HEK293T (cell line): ENCODE measurements at places on chromosomes 3 and 15.

DNA sequence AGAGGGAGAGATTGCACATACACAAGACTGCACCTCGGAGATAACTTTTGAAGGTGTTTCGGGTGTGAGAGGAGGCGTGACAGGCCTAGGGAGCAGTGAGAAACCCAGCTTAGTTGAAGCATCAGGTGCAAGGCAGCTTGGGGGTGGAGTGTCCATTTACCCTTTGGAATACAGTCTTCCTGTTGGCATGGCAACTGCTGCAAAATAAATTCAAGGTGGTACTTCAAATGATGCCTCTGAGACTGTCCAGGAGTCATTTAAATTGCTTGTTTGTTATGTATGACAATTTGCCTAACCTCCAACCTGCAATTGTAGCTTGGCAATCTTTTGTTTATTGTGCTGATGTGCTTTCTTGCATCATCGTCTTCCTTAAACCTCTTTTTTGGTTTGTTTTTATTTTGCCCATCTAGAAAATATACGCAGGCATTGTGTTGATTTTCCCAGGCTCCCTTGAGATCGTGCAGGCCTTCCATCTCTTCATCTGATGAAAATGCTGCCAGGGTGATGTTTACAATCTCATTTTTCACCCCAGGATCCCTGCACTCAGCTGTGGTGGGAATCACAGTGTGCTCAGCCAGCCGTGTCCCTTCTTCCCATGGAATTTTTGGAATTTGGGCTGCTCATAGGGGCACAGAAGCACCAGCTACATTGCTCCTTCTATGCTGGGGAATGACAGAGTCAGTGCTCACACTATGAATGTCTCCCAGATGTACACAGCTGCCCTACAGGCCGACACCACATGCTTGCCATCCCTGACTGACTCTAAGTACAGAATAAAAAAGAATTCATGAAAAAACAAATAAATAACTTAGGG, 583.1 kb upstream of the CFAP20DC start:
- DNase-seq, result no peak

GRCh38 chr3:156371701-156372100, 183.2 kb downstream of the SSR3 start:
- no peak for DNase-seq

DNA sequence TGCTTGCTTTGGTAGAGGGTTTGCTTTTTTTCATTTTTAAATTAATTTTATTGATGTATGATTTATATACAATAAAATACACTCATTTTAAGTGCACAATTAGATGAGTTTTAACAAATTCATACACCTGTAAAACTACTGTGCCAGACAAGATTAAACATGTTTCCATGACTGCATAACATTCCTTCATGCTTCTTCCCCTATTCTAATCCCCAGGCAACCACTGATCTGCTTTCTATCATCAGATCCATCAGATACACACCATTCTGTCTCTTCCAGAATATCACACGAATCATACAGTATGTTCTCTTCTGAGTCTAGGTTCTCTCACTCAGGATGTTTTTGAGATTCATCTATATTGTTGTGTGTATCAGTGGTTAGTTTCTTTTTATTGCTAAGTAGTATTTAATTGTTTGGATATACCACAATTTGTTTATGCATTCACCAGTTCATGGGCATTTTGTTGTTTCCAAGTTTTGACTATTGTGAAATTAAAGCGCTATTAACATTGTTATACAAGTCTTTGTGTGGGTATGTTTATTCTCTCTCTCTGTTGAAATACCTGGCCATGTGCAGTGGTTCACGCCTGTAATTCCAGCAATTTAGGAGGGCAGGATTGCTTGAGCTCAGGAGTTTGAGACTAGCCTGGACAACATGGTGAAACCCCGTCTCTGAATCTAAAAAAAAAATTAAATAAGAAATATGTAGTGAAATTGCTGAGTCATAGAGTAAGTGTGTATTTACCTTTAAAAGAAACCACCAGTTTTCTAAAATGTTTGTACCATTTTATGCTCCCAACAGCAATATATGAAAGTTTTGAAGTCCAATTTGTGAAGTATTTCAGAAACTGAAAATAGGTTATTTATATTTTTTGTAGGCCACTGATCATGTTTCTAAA, 7.0 kb upstream of the TFG start:
- DNase-seq, result no peak

DNA sequence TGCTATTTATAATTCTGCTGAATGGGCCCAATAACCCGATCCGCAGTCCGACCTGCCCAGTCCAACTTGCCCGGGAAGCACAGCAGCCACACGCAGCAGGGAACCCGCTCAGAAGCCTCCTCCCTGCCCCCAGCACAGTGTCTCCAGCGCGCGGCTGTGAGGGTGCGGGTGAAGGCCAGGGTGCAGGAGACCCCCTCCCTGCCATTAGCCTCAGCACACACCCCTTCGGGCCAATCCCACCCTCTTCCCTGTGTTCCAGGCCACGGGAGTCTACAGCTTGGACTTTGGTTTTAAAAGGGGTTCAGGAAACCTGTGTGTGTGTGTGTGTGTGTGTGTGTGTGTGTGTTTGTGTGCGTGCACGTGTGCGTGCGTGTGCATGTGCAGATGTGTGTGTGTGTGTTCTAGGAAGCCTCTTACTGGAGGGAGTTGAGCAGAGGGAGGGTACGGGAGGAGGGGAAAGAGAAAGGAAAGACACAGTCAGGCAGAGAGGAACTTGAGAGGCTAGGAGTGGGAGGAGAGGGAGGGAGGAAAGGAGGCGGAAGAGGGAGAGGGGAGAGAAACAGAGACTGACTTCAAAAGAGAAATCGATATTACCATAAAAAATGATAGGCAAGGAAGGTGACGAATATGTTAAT, 34.2 kb downstream of the ATP2B2 start:
- no peak for DNase-seq

DNA sequence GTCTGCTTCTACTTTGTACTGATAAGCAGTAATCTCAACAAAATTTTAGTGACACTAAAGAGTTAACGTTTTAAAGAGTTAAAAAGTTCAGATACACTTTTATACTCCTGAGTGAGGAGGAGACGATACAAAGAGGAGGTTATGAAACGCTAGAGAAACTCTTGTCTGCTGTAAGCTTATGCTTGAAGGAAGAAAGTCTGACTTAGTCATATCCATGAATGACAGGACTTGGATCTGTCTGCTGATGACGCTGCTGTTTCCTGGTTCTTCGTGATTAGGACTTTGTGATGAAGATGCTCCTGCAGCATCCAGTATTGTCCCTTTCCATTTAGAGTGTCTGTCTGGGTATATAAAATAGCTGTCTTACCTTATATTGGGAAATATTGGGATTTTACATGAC, 15.8 kb downstream of the TCF12 start:
- no peak for DNase-seq

DNA sequence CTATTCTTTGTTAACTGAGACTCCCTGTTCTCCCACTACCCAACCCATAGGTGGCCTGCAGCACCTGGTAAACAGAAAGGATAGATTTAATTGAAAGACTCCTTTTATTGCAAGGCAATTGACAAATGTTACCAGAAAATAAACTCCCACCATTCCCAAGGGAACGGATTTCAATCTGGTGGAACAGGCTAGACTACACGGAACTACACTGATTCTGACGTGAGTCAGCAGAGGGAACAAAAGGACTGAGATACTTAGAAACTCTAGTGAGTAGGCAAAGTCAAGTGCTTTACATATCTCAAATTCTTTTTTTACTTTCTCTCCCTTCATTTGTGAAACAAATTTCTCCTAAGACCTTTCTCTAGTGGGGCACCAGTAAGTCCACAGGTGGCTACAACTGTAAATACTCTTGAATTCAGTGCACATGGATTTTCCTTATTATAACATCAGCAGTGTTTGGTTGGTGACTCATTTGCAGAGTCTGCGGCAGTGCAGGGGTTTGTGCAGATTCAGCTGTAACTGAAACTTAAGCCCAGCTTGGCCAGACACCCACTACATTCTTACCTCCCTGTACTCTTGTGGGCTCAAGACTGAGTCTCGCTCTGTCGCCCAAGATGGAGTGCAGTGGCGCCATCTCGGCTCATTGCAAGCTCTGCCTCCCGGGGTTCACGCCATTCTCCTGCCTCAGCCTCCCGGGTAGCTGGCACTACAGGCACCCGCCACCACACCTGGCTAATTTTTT, 34.3 kb upstream of the PLSCR2 start:
- no peak for DNase-seq

DNA sequence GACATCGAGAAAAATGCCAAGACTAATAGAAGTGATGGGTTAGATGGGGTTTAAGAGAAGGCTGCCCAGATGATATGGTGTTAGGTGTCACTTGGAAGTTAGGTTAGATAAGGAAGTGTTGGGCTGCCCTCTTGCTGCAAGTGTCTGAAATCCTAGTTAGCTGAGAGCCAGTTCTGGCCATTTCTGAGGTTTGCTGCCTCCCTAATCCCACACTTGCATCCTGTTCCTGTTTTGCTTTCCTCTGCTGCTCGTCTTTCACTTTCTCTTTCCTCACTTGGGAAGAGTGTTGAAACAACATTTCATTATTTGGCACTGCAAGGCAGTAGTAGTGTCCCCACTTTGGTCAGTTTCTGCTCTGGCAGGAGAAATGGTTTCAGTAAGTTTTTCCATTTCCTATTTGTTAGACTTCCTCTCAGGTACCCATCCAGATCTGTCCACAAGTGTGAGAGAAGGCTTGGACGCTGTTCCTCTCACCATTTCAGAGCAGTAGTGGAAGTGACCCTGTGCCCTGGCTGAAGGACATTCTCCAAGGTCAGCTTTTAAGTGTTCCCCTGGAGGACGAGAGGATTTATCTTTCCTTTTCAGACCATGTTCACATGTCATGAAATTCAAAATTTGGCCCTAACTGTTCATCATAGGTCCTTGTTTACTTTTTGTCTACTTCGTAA, 93.3 kb downstream of the ADAMTSL3 start:
- DNase-seq, result no peak

DNA sequence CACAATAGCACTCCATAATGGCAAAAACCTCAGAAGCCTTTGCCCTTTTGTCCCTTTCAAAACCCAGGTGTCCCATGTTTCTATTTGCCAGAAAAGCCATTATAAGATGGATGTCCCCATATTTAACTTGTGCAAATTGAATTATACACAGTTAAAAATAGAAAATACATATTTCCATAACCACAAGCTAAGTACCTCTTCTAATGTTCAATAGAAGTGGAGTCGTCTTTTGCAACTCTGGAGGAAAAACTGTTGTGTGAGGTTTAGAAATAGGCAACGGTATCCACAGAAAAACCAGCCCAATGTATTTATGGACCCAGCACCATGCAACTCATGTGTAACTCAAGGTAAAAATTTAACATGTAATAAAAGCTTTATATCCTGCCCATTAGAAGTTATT, 83.6 kb upstream of the STRIT1 start:
- no peak for DNase-seq

DNA sequence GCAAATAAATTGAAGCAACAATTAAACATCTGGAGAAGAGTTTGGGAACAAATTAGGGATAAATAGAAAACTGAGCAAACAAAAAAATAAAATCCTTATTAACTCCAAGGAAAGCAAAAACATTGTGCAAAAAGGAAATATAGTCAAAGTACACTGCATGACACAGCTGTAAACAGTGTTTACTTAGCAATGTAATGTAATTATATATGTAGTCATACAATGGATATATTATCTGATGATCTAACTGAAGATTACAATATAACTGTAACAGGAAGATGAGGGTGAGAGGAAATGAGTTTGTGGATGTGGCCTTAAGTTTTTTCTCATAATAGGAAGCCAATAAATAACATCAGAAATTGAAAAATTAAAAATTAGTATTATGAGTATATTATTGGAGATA, 42.5 kb downstream of the SCN10A start:
- no peak for DNase-seq

DNA sequence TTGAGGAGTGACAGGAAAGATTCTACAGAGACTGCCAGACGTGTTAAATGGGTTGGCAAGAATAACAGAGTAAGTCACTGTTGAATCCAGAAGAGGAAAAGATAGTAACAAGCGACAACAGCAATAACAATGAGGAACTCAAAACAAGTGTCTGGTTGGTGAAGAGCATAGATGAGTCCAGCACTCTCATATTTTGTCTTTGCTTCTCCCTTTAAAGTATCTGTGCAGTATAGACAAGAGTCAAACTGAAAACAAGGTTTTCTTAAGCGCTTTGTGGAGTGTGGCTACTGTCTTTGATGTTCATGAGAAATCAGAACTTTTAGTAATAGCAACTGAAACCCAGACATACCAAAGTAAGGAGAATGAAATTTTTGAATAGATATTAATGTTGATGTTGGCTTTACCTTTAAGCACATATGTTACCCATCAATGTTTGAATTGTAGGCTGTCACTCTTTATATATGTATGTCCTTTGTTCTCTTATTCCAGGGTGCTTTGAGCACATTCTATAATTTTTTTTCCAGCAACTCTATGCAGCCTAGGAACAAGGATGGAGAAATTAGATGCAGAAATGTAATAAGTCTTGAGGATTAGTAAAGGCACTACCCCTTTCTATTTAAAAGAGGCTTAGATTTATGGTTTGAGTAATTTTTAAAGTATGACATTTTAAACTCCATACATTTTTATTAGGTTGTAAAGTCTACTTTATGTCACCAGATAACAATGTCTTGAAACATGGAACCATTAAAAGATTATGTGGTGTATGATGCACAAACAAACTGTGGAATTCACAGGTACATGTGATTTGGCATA, 185.5 kb downstream of the NFKBIZ start:
- no peak for DNase-seq

DNA sequence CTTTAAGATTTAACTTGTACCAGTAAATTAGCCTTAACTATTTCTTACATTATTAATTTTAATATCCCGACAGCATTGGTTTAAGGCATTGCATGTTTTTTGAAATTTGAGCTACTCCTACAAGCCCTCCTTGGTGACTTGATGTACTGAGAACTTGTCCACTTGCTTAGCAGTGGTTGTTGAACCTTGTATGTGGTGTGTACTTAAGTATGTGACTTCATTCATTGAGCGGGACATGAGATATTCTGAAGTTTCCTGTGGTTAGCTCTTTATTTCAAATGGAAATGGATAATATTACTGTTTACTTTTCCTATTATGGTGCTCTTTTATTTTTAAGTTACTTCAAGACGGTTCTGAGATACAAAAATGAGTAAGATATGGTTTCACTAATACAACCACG, 3.6 kb upstream of the COL6A5 start:
- DNase-seq, result no peak

DNA sequence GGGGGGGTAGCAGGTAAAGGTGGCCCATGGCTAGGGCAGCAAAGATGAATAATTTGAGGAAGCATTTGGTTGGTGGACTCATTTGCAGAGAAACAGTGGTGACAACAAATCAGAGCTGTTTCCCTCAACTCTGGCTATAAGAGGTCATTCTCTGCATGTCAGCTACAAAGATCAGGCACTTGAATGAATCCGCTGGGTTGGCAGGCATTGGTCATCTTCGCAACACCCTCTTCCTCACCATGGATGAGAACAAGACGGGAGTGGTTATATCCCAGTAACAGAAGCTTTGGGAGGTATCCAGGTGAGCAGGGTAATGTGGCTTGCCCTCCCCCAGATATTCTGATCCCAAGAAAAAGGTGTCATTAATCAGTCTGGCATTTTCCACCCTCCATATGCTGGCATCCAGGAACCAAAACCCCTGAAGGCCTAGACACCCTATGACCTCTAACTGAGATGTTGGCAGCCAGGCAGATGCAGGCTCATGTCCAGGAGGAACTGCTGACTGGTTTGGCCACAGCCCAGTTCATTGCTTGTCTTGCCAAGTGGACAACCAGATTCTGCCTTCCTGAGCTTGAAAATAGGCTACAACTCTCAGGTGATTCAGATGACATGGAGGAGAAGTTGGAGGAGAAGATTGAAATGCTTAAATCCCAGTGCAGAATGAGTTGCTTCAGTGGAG, 108.9 kb upstream of the TRIM42 start:
- DNase-seq, result no peak
